ENCODE measurements at places on chromosomes 1 and 21.

- no peak for DNase-seq
These were observed 51.2 kb downstream of the TLR5 start for GRCh38 chr1:223091896-223092295.

GRCh38 chr1:101333186-101333585 is 96.4 kb downstream of the S1PR1 start:
- DNase-seq: no peak

- DNase-seq: no peak
These were observed 1.1 kb downstream of the MPZL1 start for GRCh38 chr1:167722870-167723251.

GRCh38 chr1:22498463-22498862 is 46.8 kb downstream of the ZBTB40 start:
- no peak for DNase-seq

Data from CD4-positive, alpha-beta T cell treated with Interleukin-4 for 4 hours (primary cell).